ENCODE measurements at places on chromosomes 7 and 10.

GRCh38 chr10:98925651-98926050, 310.0 kb downstream of the HPSE2 start:
- H3K4me1 ChIP-seq, result no peaks in the 10 kb centered on the region
- H3K4me3 ChIP-seq, result no peak overlapping the region
- no peaks in the 10 kb centered on the region for H3K27me3 ChIP-seq
- no peaks in the 10 kb centered on the region for H3K36me3 ChIP-seq

- no peak overlapping the region for H3K27ac ChIP-seq
- peaks cover 26% of the 10 kb centered on the region for H3K4me1 ChIP-seq
- peaks cover 12% of the 10 kb centered on the region for H3K36me3 ChIP-seq
- H3K4me3 ChIP-seq, result no peak overlapping the region
Measured at GRCh38 chr10:123150271-123150985, 2.5 kb downstream of the HMX2 start.

- no peaks in the 10 kb centered on the region for H3K27me3 ChIP-seq
- no peak overlapping the region for H3K27ac ChIP-seq
- no peaks in the 10 kb centered on the region for H3K36me3 ChIP-seq
- peaks cover 11% of the 10 kb centered on the region for H3K4me1 ChIP-seq
- no peak overlapping the region for H3K4me3 ChIP-seq
Measured at GRCh38 chr10:89589101-89589720, 53.8 kb upstream of the SLC16A12 start.

DNA sequence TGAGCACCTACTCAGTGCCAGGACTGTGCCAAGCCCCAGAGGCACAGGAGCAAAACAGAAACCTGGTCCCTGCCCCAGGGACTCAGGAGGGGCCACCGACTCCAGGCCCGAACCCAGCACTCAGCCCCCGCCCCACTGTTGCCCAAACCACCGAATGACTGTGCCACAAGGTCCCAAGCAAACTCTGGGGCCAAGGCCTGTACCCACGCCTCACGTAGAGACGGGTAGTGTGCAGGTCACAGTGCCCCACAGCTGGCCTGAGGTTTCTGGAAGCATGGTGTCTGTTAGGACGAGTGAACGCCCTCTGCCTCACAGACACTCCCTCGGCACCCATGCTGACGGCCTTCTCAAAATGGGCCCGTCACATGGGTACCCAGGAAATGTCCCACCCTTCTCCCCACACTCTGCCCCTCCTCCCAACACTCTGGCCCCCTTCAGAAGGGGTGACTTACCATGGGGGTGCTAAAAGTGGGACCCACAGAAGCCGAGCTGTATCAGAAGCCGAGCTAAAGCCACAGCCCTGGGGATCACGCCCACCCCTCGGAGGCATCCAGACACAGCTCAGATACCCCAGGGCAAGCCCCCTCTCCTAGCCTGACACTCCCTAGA, 44.2 kb downstream of the CTBP2 start:
- peaks cover 4% of the 10 kb centered on the region for H3K36me3 ChIP-seq
- no peak for DNase-seq
- H3K27ac ChIP-seq, result no peak overlapping the region
- no peaks in the 10 kb centered on the region for H3K27me3 ChIP-seq

Measured in SJSA1 (cell line).